H54 (cell line): ENCODE measurements at places on chromosomes 13 and 19.

- no peak for DNase-seq
These were observed 372.9 kb downstream of the MTUS2 start for GRCh38 chr13:29193083-29193482.

DNA sequence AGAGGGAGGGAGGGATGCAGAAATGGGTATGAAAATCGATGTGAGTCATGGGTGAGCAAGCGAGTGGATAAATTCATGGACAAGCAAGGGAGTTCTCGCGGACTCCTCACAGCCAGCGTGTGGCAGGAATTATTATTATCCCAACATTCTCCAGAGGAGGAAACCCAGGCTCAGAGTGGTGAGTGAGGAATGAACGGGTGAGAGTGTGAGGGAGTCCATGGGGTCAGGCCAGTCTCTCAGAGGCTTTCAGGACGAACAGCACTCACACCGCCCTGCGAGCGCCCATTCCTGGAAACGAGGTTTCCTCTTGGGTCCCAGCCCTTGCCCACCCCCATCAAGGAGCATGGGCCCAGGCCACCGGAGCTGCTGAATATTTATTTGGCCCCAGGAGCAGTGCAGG, 6.3 kb upstream of the DNAAF3 start:
- DNase-seq: peak; percentile 93

DNA sequence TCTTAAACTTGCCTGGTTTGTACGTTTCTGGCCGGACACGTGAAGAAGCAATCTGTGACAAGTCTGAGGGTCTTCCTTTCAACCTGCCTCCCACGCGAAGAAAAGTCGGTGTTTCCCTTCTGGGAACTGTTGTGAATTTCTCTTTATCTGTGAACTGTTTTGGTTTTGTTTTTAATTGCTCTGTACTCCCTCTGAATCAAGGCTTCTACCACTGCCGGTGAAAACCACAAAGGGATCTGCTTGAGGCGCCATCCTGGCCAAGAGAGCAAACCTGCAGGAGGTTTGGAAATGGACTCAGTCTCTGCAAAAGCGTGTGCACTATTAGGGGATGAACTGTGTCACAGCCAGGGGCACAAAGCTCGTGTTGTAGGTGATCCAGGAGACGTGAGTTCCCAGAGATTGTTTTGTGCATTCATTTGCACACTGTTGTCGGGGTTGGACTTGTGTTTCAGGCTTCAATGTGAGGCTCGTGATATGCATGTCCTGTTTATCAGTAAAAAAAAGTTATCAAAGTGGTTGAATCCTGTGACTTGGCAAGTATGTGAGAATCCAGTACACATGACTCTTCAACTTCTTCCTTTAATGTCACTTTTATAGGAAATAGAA, 9.7 kb downstream of the SIGLEC8 start:
- no peak for DNase-seq

DNA sequence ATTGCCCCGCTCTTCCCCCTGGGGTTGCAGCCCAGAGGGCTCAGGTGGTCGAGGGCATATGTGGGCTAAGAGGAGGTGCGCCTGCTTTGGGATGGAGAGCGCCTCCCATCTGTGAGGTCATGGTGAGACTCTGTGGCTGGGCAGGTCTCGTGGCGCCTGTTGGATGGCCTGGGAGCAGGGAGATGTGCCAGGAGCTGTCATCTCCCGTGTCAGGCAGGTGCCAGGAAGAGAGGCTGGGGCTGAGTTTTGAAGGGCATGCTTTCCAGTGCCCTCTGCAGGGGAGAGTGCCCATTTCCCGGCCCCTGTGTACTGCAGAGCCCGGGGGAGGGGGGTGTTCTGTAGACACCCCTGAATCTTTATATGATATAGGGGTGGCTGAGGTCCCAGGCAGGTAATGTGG, 2.8 kb downstream of the WTIP start:
- no peak for DNase-seq

DNA sequence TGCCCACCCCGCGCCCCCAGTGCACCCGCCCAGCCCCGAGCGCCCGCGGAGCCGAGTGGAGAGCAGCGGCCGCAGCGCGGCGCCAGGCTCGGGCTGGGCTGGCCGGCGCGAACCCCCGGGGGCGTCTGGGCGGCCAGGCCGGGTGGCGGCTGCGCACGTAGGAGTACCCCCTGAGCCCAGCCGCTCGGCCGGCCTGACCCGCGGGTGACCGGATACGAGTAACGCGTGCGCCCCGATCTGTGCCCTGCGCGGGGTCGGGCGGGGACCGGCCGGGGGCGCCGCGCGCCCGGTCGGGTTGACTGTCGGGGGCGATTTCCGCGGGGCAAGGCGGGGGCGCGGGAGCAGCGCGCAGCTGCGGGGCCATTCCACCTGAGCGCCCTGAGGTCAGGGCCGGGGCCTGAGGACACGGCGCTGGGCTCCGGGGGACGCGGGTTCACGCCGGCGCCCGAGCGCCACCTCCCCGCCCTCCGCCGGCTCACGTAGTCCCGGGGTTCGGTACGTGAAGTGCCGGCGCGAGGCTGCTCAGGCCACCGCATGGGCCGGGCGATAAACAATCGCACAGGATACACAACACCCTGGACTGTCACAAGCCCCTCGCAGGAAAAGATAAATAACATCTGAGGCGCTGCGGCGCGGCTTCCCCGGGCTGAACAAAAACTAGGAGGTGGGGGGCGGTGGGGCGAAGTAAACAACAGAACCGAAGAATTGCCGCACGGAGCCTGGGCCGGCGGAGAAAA, 37.6 kb upstream of the FLT1 start:
- no peak for DNase-seq

DNA sequence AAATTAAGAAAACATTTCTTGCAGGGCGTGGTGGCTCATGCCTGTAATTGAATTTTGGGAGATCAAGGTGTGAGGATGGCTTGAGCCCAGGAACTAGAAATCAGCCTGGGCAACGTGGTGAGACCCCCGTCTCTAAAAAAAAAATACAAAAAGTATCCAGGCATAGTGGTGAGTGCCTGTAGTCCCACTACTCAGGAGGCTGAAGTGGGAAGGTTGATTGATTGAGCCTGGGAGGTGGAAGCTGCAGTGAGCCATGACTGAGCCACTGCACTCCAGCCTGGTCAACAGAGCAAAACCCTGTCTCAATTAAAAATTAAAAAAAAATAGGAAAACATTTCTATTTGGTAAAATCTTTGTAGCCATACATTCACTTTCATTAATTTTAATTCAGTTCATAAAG, 526.5 kb downstream of the PCDH9 start:
- DNase-seq: no peak

DNA sequence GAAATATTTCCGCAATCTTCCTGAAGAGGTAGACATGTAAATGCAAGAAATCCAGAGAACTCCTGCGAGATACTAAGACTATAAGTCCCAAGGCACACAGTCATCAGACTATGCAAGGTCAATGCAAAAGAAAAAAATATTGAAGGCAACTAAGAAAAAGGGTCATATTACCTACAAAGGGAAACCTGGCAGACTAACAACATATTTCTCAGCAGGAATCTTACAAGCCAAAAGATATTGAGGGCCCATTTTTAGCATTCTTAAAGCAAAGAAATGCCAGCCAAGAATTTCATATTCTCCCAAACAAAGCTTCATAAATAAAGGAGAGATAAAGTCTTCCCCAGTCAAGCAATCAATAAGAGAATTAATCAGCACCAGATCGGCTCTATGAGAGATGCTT, 298.5 kb upstream of the ATXN8OS start:
- no peak for DNase-seq

DNA sequence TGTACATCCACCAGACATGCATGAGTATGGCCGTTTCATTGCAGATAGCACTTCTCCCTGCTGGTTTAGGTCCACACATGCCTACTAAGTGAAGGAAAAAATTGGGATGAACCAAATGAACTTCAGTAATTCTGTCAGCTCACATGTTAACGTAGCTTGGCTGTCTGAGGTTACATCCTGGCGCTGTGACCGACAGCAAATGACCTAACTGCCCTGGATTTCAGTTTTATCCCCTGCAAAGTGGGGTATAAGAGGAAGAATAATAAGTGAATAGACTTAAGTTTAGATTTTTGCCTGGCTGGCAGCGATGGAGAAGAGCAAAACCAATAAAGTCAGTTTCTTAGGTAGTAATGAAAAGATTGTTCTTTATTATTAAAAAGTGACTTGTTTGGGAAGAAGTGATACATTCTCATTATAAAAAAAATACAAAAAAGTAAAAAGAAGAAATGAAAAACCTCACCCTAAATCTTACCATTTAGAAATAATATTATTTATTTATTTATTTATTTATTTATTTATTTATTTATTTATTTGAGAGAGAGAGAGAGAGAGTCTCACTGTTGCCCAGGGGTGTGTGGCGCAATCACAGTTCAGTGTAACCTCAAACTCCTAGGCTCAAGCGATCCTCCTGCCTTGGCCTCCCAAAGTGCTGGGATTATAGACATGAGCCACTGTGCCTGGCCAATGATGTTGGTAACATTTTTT, 4.2 kb upstream of the RNF113B start:
- DNase-seq: no peak

DNA sequence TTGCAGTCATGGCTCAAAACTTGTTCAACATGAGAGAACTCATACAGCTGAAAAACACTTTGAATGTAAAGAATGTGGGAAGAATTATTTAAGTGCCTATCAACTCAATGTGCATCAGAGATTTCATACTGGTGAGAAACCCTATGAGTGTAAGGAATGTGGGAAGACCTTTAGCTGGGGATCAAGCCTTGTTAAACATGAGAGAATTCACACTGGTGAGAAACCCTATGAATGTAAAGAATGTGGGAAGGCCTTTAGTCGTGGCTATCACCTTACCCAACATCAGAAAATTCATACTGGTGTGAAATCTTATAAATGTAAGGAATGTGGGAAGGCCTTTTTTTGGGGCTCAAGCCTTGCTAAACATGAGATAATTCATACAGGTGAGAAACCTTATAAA, 20.1 kb downstream of the ZNF283 start:
- DNase-seq: no peak

DNA sequence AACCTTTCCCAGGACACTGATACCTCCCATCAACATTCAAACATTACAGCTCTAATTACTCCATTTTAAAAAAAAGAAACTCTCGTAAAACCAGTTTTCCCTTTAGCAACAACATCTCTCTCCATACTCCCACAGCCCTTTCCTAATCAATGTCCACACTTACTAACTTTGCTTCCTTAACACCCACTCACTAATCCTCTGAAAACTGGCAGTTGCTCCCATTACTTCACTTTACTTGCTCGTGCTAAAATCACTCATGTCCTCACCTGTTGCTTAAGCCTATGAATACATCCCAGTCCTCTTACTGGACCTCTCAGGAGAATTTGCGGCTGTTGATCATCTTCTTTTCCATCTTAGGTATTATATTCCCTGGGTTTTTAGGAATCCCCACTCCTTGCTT, 44.8 kb downstream of the RBM26 start:
- no peak for DNase-seq

DNA sequence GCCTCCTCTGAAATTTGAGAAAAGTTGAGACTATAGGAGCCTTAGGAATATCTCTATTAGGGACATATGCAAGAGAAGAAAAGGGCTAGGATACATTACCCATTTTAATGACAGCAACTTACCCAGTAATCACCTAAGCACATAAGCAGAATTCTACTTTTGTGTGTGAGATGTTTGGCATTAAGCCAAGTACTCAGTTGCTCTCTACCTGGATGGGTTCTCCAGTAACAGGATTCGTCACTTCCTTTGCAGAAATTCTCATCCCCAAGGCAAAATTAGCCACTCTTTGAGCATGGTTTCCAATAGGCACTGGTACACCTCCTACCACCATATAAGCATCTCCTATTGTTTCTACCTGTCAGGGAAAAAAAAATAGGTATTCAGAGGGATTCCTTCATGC, 95.1 kb downstream of the C13orf42 start:
- DNase-seq: no peak

GRCh38 chr13:105247830-105248229, 1287.6 kb downstream of the EFNB2 start:
- DNase-seq: no peak

DNA sequence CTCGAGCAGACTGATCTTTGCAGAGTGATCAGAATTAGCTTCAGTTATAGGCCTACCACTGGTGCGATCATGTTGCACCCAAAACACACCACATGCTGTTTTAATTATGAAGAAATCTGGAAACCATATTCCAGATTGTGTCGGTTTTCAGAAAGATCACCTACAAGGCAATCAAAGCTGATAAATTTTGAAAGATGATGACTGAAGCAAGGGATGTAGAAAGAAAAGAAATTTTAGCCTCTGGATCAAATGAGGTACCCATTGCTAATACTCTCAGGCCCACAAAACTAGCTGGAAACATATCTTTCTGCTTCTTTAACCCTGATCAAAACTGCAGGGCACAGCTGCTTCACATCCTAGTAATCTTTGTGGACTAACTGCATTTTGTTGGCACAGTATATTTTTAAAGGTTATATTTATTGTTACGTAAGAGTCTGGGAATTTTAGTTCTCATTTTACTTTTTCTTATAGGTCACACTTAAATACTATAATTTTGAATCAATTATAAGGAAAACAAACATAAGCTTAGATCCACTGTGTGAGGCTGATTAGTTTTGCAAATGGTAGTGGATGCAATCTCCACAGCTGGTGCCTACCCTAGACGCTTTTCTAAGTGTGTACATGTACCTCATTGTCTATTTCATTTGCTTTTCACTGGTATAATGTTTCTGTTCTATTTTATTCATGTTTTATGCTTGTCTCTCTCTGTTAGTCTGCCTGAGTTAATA, 150.9 kb downstream of the RGCC start:
- DNase-seq: no peak

DNA sequence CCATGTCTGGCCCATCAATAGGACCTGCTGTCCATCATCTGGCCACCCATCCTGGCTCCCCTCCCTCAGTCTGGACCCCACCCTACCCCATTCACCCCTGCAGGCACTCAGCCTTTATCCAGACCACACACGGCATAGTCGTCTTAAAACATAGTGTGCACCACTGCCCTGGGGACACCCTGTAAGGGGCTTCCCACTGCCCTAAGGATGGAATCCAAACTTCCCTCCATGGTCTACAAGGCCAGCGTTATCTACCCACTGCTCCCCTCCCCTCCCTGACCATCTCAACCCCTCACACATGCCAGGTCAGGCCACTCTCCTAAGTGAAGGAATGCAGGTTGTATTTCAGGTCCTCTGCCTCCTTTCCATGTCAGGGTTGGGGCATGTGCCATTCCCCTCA, 352.7 kb upstream of the ZNF507 start:
- DNase-seq: no peak

- DNase-seq: no peak
These were observed 10.4 kb downstream of the XAB2 start for GRCh38 chr19:7618771-7619510.

GRCh38 chr13:109779074-109779473, 7.3 kb downstream of the IRS2 start:
- DNase-seq: no peak
